Activated CD4-positive, alpha-beta T cell treated with anti-CD3 and anti-CD28 coated beads for 36 hours (primary cell): ENCODE measurements at places on chromosomes 1 and 21.

DNA sequence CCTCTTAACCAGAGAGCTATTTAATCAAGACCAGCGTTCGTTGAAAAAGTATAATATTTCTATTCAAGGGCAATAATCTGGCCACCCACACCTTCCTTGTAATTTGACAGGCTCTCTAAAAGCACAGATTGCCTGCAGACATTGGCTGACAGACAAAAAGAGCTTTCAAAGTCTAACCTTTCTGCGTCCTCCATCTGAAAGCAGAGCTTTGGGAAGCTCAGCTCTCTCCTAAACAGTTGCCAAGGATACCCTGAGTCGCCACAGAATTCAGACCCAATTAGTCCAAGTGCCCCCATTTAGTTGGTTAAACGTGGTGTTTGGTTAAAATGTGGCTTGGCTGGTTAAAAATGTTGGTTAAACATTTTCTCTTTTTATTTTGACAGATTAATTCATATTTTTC is 33.7 kb upstream of the PLA2G2C start:
- no peak for DNase-seq

GRCh38 chr1:203031467-203031866 is 5.2 kb downstream of the PPFIA4 start:
- DNase-seq, result no peak

DNA sequence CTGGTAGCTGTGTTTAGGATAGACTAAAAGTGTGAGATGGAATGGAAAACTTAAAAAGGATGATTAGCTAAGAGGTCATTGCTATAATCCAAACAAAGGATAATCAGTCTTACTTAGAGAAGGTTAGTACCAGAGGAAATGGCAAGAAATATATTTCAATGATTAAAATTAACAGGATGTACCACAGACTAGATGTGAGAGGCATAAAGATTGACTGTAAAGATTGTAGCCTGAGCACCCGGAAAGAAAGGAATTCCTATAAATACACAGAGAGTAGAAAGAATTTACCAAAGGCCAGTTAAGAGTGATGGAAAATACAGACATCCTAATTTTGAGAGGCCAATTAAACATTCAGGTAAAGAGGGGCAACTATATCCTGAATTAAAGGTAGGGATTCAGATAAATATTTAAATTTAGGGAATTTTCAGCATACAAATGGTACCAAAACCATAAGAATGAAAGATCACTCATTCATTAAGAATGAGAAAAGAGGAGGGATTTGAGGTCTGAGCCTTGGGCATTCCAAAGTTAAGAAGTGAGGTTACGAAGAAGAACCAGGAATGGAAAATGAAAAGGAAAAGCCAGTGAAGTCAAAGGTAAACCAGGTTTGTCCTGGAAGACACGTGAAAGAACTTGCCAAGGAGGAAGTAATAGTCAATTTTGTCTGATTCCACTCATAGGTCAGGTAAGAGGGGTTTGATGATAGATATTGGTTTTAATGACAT is 46.4 kb upstream of the RGS1 start:
- no peak for DNase-seq

GRCh38 chr21:21605521-21605920 is 607.3 kb downstream of the NCAM2 start:
- no peak for DNase-seq

- no peak for DNase-seq
These were observed 70.6 kb downstream of the LAMC1 start for GRCh38 chr1:183093786-183094298.

DNA sequence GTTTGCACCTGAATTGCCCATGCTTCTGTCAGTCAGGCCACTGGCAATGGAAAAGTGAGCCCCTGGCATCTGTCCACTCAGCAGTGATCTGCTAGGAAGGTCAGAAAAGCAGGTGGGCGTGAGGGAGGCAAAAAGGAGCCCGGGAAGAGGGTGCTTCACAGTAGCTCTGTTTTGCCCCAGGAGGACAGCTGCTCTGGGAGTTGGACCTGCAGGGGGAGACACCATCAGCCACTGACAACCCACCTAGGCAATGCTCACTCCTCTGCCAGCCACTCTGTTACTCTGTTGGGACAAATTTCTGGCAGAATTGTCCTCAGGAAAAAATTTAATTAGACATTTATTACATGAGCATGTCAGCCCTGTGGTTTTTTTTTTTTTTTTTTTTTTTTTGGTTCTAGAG is 146.4 kb downstream of the LRIG2 start:
- peak; percentile 15 for DNase-seq

DNA sequence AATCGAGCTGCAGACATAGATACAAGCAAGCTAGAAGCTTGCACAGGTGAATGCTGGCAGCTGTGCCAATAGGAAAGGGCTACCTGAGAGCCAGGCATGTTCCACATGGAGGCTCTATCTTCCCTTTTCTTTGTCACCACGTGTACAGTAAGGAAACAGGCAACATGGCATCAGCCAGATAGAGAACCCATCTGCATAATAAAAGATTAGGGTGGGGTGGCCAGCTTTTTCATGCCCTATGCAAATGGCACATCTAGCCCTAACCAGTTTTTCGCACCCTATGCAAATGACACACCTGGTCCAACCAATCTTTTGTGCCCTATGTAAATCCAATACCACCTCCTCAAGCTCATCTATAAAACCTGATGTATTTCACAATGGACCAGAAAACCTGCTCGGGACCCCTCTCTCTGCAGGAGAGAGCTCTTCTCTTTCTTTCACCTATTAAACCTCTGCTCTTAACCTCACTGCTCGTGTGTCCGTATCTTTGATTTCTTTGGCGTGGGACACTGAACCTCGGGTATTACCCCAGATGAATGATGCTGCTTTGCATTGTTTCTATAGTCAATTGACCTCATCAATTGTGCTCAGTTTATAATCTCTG is 93.9 kb downstream of the SLC30A10 start:
- no peak for DNase-seq

DNA sequence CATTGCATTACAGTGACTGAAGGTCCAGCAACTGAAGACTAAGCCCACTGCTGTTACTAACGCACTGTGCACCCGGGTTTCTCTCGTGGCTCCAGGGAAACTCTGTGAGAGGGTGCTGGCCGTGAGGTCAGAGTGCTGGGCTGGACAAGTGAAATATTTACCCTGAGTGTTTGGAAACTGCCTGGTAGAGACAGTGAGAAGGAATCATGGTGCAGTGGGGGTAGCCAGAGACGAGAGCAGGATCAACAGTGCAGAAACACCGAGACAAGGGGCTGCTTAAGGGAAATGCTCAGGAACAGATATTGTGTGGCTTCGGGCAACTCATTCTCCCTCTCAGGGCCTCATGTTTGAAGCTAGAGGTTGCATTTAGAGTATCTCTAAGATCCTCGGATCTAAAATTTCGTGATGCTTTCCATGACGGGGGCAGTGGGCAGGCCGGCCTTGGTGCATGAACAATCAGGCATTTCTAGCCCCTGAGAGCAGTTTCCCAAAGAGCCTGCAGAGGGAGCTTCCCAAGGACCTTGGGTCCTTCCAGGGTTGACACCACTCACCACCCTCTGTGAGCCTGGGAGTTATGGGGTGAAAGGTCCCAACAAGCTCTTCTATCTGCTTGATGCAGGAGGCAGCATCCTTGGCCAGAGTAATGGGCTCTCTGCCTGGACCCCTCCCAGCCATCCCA is 9.7 kb downstream of the CD2 start:
- peak; percentile 83 for DNase-seq

DNA sequence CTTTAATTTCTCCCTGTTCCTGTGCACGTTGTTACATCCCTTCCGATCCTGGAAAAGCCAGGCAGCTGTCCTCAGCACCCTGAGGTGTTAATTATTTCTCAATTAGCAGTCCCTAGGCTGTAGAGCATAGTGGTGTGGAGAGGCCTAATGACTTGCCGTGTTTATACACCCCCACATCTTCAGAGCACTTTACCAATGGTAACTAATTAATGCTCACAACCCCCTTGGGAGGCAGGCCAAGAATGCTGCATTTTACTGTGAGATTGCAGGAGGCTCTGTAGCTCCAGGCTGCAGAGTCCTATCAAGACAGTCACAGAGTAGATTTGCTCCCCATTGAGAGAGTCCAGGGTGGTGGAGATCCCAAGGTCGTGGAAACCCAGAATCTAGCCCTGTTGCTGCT is 2.4 kb upstream of the PARS2 start:
- no peak for DNase-seq

GRCh38 chr1:34346128-34346527 is 169.4 kb downstream of the C1orf94 start:
- no peak for DNase-seq

GRCh38 chr1:66452982-66453381 is 81.0 kb upstream of the SGIP1 start:
- DNase-seq, result no peak

GRCh38 chr1:169784102-169784501 is 10.6 kb downstream of the METTL18 start:
- no peak for DNase-seq

DNA sequence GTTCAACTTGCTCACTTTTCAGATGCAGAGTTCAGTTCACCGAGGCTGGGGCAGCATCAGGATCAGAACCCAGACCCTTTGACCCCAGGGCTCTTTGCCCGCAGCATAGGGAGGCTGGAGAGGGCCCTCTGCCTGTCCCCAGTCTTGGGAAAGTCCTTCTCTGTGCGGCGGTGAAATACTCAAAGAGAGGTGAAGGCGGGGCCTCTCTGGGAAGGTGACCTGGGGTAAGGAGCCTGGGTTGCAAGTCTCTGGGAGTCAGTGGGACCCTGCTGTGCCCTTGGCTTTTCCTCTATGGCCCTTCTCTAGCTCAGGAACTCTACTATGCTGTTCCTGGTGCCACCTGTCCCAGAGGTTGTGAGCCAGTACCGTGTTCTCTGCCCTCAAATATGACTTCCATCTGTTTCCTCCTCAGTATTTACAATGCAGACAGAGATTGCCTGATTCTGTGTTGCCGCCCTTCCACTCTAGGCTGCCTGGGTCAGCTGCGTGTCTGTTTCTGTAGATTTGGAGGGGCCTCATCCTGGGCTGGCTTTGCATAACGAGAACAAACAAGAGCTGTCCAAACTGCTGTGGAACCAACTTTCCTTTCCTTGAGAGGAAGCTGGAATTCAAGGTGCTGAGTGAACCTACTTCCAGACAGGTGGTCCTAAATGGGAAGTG is 18.7 kb upstream of the ZBTB21 start:
- DNase-seq, result no peak

- peak; percentile 87 for DNase-seq
These were observed 70.7 kb downstream of the CD247 start for GRCh38 chr1:167447521-167448136.

- DNase-seq, result no peak
These were observed 26.9 kb downstream of the DISP3 start for GRCh38 chr1:11505591-11506538.

DNA sequence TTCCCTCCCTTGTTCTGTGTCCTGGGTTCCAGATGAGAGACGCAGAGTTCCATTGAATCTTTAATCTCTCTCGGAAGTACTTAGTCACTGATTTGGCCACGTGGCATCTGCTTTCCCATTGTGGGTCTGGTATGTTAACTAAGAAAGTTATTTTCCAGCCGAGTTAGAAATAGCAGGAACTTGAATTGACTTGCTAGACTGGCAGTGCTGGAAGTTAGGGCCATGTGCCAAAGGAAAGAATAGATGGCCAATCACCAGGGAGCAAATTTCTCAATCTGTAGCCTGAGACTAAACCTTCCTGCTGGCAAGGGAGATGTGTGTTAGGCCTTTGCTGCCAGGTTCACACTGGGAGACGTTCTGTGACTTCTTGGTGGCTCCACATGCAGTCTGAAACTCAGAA is 24.2 kb upstream of the SLFNL1 start:
- DNase-seq, result no peak

GRCh38 chr1:243818978-243819377 is 31.1 kb downstream of the AKT3 start:
- DNase-seq, result no peak

GRCh38 chr1:64163431-64163830 is 40.0 kb upstream of the UBE2U start:
- no peak for DNase-seq

GRCh38 chr1:103283371-103283770 is 175.0 kb upstream of the COL11A1 start:
- DNase-seq, result no peak

GRCh38 chr1:87972811-87973210 is 644.1 kb downstream of the LMO4 start:
- no peak for DNase-seq

- no peak for DNase-seq
These were observed 2.5 kb downstream of the PPT1 start for GRCh38 chr1:40094466-40095110.

- DNase-seq, result no peak
These were observed 184.2 kb downstream of the ETS2 start for GRCh38 chr21:38989745-38990423.

DNA sequence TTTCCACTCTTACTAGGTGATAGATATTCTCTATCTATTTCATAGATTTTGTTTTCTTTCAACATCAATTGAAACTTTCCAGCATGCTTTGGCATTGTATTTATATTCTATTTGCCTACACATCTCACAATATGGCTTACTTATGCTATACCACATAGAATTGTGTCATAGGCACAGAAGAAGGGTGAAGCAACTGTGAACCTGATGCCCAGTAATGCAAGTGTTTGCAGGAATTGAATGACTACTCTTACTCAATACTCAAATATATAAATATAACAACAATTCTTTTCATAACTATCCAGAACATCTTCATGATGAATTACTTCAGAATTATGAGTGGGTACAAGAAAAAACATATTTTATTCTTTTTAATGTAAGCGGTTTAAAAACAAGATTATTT is 165.9 kb downstream of the PTBP2 start:
- DNase-seq, result no peak

GRCh38 chr1:242651817-242652216 is 127.3 kb upstream of the PLD5 start:
- DNase-seq, result peak; percentile 17

DNA sequence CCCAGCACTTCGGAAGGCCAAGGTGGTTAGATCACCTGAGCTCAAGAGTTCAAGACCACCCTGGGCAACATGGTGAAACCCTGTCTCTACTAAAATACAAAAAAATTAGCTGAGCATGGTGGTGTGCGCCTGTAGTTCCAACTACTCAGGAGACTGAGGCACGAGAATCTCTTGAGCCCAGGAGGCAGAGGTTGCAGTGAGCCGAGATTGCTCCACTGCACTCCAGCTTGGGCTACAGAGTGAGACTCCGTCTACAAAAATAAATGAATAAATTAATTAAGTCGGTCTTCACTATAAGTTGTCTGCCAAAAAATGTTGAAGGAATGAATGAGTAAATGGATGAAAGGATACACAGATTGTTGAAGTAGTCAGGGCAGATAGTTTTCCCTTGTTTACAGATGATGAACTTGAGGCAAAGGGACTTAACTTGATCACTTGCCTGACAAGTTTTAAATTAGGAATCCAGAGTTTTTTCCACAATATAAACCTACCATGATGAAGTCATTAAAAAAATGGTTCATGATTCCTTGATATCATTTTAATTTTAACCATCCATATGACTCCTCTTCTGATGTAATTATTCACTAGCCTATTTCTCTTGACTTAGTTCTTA is 130.8 kb downstream of the TLR5 start:
- no peak for DNase-seq

- peak; percentile 58 for DNase-seq
These were observed 1.9 kb downstream of the C1orf162 start for GRCh38 chr1:111475701-111476100.

DNA sequence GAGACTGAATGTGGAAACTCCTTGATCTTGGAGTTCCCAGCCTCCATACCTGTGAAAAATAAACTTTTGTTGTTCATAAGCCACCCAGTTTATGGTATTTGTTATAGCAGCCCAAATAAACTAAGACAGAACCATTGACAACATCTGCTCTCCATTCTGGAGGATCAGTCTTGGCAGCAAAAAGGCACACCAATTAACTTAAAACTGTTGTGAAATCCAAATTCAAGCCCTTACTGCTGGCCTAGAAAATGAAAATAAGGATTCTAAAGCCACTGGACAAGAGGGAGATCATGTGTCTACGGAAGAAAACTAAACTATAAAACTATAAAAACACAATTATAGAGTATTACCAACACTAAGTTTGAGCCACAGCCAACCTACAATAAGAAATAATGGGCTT is 172.1 kb upstream of the RNPC3 start:
- DNase-seq, result no peak
